Effector memory CD4-positive, alpha-beta T cell (primary cell): ENCODE measurements at places on chromosomes 13 and 19.

- DNase-seq = no peak
Measured at GRCh38 chr19:14632286-14632685, 42.4 kb downstream of the ADGRE3 start.

GRCh38 chr19:29855087-29855486, 43.3 kb downstream of the CCNE1 start:
- DNase-seq = no peak

DNA sequence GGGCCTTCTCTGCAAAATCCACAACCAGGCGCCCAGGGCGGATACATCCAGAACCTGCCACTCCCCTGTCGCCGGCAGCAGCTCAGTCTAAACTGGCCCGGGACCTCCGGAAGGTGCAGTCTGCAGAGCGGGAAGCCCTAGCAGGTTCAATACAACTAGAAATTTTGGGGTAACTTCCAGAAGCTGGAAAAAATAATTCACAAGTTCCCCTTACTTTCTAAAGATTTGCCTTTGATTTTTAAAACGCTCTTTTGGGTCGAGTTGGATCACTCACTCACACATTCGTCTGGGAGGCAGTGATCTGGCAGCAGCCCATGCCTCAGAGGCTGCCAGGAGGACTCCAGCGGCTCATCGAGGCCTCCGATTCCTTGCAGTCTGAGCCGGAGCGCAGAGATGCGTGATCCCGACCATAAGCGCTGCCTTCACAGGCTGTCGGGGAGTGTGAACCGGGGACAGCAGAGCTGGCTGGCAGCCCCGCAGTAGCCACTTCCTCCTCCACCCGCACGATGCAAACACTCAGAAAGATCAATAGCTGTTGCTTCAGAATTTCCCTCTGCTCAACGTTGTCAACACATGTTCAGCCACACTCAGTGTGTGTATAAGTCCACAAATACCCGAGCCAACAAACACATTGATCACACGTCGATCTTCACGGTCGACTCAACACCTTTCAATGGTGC, 35.6 kb upstream of the ZNF507 start:
- no peak for DNase-seq

GRCh38 chr19:46716672-46717033, 261 bp downstream of the PRKD2 start:
- no peak for DNase-seq

DNA sequence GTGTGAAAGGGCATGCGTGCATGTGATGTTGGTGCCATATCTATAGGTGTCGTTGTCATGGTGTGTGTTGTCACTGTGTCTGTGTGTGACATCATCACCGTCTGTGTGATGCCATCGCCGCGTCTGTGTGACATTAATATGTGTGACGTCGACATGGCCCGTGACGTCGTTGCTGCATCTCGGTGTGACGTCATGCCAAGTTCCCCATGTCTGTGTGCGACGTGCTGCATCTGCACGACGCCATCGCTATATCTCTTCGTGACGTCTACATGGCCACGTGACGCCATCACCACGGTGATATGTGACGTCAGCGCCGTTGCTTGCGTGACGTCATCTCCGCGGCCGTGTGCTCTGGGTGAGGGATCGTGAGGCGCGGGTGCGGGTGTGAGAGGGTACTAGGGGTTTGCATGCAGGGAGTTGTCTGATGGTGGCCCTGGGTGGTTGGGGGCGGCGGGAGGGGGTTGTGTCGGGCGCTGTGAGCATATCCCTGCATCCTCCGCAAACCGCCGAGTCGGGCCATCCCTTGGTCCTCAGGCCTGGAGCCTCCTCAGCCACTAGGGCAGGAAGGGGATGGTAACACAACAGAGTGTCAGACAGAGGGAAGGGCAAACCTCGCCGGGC, 14.6 kb downstream of the GTPBP3 start:
- no peak for DNase-seq

GRCh38 chr19:16949496-16950023, 60.8 kb downstream of the F2RL3 start:
- no peak for DNase-seq

- DNase-seq = no peak
Measured at GRCh38 chr19:38173291-38174041, 50.6 kb downstream of the DPF1 start.

DNA sequence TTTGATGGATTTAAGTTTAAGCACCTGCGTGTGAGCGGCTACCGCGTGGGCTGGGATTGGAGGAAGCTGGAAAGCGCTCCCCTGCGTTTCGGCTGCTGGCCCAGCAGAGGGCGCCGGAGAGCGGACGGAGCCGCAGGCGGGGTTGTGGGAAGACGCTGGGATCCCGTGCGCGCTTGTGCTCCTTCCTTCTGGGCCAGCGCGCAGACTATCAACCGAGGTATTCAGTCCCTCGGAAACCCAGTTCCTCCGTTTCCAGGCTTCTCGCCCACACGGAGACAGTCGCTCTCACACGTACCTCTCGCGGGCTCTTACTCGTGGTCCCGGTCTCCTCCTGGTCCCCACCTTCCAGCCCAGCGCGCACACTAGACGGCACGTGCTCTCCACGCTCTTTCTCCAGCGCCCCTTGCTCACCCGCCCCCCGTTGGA, 28.8 kb downstream of the EPN1 start:
- no peak for DNase-seq

DNA sequence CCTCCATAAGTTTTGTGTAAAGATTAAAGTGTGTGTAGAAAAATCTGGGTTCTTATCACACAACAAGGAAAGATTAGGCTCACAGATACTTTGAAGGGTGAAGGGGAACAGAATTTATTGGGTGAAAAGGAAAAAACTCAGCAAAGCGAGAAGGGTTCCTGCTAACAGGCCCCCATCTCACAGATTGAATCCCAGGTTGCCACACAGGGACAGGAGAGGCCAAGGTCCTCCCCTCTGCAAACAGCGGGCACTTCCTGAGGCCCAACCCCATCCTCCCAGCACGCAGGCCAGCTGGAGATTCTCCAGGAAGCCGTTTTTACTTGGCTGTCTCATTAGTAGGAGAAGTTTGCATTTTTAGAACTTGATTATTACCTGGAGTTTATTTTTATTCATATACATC, 15.2 kb upstream of the ERCC5 start:
- DNase-seq = no peak

- DNase-seq = no peak
Measured at GRCh38 chr19:3617463-3617862, 9.1 kb downstream of the CACTIN start.

- DNase-seq = no peak
Measured at GRCh38 chr13:20363172-20363571, 131.1 kb upstream of the GJB6 start.

DNA sequence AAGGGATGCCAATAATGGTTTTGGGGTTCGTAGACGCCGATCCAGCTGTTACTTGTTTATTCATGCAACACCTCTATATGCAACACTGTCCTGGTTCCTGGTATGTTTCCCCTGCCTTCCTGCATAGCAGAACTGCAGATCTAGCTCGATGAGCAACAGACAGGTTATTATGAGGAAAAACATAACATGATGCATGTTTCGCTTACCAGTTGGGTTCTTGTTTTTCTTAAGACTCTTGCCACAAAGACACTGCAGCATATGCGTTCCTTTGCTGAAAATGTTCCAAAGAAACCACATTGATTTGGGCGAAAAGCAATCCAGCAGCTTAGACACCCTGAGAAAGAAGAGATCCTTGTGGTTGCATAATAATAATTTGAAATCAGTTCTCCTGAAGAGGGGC, 583 bp downstream of the FGF14 start:
- DNase-seq = no peak

GRCh38 chr13:49021953-49022352, 46.2 kb downstream of the FNDC3A start:
- DNase-seq = no peak

- no peak for DNase-seq
Measured at GRCh38 chr19:18219911-18220631, 6.2 kb downstream of the PDE4C start.

DNA sequence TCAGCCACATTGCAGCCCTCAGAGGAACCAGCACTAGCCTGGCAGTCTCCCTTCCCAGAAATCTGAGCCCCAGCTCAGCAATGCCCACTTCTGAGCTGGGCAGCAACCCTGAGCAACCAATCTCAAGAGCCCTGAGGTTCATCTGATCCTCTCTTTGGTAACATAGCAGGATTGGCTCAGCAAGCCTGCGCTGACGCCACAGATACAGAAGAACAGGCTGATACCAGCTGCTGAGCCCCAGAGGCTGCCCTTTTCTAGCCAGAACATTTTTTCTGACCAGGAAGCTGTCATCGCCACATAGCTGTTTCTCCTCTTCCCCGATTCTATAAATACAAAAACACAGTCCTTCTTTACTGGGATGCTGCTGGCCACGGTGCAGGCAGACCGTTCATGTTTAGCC, 59.8 kb downstream of the TRPM4 start:
- no peak for DNase-seq

GRCh38 chr19:53810187-53810546, 13.9 kb downstream of the NLRP12 start:
- no peak for DNase-seq

- no peak for DNase-seq
Measured at GRCh38 chr13:83794583-83794982, 87.7 kb downstream of the SLITRK1 start.

DNA sequence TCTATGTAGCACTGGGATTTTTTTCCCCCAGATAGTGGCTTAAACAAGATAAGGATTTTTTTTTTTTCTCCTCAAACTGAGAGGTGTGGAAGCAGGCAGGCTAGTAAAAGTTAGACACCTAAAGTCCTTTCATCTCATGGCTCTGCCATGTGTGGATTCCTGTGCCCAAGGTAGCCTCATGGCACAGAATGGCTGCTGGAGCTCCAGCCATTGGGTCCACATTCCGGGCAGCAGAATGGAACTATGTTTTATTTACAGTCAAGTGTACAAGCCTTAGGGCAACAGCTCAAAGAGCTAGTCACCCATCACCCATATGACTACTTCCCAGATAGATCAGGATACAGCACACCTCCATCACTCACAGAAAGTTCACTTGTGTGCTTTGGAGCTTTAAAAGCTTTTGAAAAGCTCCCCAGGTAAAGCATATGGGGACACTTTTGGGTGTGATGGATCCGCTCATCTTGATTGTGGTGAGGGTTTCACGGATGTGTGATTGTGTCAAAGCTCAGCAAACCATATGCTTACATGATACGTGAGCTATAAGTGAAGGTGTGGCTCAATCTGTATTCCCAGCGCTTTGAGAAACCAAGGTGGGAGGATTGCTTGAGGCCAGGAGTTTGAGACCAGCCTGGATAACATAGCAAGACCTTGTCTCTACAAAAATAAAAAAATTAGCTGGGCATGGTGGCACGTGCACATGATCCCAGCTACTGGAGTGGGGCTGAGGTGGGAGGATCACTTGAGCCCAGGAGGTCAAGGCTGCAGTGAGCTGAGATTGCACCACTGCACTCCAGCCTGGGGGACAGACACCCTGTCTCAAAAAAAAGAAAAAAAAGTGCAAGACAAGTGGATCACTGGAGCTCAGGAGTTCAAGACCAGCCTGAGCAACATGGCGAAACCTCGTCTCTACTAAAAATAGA, 18.1 kb downstream of the PGLS start:
- DNase-seq = no peak

DNA sequence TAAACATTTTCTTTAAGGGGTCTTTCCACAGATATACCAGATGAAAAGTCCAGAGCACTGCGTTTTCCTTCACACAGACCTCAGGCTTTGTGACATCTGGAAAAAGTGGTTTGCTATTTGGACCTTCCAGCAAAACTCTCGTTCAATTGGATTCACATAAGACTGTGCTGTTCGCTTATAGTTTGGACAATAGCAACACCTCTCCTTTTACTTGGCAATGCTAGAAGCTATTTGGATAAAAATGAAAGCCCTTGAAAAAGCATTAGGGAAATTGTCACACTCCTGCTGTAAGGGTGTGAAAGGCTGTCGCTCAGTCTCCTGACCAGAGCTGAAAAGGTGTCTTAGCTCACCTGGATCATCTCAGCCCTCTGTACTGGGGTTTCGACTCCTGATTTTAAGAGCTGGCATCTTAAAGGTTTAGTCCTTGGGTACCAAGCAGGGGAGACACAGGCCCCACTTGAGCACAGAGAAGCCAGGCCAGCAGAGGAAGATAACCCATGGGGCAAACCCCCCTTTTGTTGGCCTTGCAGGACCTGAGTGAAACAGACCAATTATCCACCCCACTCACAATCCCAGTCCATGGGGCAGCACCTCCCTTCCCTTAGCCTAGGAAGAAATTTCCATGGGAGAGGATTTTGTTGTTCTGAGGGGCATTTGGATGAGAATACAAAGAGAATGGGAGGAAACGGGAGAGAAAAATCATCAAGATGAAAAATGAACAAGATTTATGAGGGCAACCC, 257.6 kb downstream of the DLEU7 start:
- no peak for DNase-seq

DNA sequence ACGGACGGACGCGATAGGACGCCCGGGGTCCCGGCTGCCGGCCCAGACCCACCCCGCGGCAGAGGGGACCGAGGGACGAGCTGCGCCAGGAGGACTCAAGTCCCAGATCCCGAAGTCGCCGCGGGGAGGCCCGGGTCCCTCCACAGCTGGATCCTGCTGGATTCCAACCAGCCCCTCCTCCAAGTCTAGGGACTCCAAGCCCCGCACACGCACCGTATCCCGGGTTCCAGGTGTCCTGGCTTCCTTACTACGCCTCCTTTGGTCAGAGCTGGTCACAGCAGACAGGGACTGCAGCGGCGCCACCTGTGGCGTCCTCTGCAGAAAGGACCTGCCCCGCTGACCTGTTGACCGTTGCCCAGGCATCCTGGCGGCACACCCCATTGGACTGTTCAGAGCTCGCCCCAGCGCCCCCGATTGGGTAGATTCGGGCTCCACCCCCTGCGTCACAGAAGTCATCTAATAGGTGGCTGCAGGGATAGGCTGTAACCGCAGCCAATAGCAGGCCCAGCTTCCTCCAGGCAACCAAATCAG, 29.0 kb upstream of the ZNF709 start:
- no peak for DNase-seq

- peak; percentile 59 for DNase-seq
Measured at GRCh38 chr19:17703824-17704463, 15.3 kb upstream of the MAP1S start.

DNA sequence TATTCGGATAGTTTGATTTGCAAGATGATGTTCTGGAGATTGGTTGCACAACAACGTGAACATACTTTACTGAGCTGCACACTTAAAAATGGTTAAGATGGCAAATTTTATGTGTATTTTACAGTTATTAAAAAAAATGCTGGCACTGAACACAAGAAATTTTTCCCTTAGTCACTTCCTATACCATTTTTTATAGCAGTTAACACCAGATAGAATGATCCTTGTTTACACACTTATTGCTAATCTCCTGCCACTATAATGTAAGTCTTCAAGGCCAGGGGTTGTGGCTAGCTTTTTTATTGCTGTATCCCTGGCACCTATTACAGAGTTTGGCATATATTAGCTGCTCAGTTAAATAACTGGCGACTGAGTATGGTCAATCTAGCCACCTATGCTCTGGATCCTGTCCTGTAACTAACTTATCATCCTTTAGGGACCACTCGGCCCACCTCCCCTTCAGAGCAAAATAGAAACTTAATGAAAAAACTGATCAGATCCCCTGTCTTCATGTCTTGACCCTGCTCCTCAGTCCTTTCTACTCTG, 2.0 kb upstream of the EBPL start:
- DNase-seq = no peak

- no peak for DNase-seq
Measured at GRCh38 chr19:49069026-49069425, 3.5 kb downstream of the KCNA7 start.
